ENCODE measurements at places on chromosomes 3 and 15.

- no peak for DNase-seq
Observed at GRCh38 chr3:13890377-13891016, 10.6 kb upstream of the WNT7A start.

DNA sequence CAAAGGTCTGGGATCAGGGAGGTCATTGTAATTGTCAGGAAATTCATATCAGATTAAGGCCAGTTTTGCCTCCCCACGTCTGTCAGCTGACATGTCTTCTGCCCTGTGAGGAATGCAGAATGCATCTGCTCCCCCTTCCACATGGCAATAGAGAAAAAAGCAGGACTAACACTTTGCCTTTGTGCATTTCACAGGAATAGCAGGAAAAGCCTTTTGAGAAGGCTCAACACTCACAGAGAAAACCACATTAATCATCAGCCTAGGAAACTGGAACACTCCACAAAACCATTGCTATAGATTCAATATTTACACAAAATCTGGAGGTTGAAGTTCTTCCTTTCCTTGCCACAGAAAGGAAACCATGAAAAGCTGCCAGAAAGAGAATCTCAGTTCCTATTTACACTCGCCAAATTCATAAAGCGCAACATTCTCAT is 165.2 kb upstream of the HES1 start:
- no peak for DNase-seq

GRCh38 chr15:47817969-47818548 is 100.8 kb downstream of the SEMA6D start:
- DNase-seq = no peak

- no peak for DNase-seq
Observed at GRCh38 chr3:188269040-188269439, 115.1 kb downstream of the LPP start.

- DNase-seq = no peak
Observed at GRCh38 chr3:43218921-43219320, 67.4 kb upstream of the SNRK start.

DNA sequence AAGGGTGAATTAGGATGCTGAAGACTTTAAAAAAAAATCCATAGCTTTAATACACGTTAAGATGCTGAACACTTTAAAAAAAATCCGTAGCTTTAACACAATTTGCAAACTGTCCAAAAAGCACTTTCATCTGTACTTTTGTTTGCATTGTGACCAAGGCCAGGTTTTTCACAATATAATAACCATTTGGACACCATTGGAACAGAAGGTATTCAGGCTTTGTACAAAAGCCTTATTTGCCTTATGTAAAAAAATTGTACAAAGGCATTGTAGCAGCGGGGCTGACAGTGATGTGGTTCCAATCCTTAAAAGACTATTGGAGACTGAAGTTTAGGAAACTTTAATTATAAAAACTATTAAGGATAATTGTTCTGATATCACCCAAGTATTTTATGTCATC is 15.2 kb upstream of the ICE2 start:
- no peak for DNase-seq

Data from naive thymus-derived CD4-positive, alpha-beta T cell (primary cell).